ENCODE measurements at places on chromosomes 7 and 10.

DNA sequence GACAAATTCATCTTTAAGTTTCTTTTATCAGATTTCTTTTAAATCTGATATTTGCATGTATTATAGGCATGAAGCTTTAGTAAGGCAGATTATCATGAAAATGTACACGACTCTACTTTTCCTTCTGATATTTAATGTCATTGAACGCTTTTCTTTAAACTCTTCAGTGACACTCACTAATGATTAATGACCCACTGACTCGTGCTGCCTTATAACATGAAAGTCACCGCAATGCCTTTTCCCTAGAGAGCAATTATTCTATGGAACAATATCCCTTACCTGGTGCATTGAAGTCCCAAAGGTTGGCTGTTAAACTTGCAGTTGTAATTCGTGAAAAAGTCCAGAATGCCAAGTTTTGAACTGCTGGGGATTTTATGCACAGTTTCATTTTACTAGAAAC, 33.4 kb upstream of the HGF start:
- DNase-seq, result no peak

DNA sequence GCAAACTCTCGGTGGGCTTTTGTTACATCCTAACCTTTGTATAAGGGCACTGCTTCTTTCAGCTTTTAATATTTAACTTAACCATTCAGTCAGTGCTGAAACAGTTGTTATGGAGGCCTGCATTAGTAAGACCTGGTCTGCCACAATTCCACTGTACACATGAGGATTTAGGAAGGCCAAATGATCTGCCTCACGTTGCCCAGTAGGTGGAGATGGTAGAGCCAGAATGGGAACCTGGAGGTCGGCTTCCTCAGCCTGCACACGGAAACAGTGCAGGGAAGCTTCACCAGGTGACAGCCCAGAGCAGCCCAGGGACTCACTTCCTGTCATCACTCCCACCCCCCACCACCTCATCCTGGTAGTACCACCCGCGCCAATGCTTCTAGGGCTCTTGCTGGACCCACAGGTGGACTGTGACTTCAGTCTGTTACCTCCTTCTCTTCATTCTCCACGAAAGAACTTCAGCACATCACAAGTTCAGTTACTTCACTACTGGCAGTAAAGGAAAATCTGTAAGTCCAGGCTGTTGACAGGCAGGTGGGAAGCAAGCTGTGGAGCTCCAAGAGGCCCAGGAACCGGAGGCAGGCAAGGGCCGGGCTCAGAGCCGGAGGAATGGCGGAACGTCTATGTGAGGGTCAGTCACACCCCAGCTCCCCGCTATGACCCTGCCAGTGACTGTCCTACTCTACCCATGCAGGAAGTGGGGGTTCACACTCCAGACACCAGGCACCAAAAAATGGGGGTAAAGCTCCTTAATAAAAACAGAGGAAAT, 480.3 kb upstream of the C7orf33 start:
- no peak for DNase-seq

DNA sequence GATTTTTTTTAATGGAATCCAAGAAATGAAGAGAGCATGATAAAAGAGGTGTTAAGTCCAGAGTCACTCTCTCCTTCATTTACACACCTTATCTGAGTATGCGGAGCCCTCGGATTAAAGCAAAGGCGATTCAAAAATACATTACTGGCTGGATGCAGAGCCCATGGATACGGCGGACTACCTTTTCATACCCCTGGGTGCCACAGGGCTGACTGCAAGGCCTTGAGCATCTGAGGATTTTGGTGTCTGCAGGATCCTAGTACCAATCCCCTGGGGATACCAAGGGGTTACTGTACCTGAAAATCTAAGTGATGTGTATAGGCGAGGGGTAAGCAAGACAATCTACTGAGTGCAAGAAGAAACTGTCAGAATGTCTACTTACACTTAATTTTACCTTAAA, 20.5 kb downstream of the PIP4K2A start:
- DNase-seq, result no peak

DNA sequence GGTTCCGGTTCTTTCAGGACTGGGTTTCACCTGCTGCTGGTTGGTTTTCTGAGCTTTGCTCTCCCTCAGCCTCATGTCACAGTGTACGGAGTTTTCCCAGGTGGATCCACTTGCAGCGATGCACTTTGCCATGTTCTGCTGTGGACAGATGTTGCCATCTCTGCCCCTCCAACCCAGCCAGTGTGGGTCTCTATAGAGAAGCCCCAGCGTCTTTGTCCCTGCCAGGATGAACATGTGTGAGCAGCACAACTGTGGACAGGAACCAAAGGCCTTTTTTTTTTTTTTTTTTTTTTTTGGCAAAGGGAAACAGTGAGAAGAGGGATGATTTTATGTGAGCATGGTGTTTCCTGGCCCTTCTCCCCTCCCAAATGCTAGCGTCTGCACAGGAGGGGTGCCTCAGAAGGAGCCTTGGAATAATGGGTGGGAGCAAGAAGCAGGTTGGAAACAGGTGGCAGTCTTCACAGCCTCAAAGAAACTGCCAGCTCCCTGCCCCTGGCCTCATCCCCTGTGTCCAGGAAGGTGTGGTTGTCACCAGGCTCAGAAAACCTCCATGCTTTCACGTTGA, 106.5 kb downstream of the RPS24 start:
- DNase-seq, result no peak

GRCh38 chr7:3162289-3162688, 118.6 kb upstream of the CARD11 start:
- no peak for DNase-seq

DNA sequence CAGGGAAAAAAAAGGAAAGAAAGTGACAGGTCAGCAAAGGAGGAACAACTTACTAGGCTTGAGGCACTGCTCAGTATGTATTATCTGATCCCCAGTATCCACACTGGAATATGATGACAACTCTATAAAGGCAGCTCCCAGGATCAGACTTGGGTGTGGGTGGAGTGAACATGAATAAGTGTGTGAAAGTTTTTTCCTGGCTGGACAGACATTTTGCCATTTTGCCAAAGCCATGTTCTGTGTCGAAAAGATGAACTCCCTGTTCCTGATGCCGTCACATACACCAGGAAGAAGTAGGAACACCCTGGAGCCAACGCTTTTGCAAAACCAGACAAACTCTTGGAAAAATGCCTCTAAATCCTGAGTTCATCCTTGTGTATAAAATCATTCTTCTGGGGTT, 143.2 kb upstream of the MEOX2 start:
- no peak for DNase-seq

DNA sequence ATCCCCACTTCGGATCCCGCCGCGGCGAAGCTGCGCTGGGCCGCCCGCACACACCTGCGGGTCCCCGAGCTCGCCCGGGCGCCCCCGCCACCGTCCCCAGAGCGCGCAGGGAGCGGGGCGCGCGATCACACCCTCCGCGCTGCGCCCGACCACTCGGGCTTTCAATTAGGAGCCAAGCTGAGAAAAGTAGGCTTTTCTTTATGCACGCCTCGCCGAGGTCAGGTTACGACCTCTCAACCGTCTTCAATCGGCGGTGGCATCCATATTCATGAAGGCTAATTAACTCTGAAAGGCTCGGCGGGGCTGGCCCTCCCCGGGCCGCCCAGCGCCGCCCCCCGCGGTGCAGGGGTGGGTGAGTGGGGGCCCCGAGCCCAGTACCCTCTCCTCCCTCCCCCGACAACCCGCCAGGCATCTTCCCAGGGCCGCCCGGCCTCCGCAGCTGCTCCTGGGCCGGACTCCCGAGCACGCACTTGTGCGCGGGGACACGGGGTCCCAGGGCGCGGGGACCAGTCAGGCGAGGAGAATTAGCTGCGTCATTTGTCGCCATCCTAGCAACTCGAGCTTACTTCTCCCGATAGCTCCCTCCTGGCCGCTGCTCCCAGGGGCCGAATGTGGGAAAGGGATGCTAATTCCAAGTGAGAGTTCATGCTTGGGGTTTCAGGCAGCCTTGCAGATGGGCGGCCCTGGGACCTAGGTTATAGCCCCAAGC, 155.5 kb upstream of the LYZL2 start:
- peak; percentile 33 for DNase-seq

GRCh38 chr10:31153692-31154091, 122.0 kb upstream of the ZNF438 start:
- DNase-seq, result no peak

GRCh38 chr7:1546274-1546908, 9.6 kb downstream of the TMEM184A start:
- DNase-seq, result no peak

- no peak for DNase-seq
Measured at GRCh38 chr10:124134251-124134893, 41.0 kb upstream of the CHST15 start.

- no peak for DNase-seq
Measured at GRCh38 chr7:53603461-53603860, 568.0 kb downstream of the POM121L12 start.

- DNase-seq, result peak; percentile 62
Measured at GRCh38 chr10:71725998-71726579, 6.5 kb upstream of the C10orf105 start.

DNA sequence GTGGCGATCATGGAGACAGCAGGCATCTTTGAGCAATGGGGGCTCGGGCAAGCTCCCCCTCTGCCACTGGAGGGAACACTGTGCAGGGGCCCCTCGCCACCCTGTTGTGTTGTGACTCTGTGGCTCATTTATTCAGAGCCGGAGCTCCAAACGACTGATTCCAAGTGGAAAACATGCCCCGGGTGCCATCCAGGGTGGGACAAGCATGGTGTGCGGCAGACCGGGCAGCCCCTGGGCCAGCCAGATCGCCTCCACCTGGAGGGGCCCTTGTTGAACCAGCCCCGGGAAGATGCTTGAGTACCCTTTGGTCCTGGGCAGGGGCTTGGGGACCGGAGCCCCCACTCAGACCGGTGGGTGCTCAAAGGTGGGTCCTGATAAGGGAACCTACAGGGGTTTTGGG, 61.4 kb downstream of the C10orf143 start:
- no peak for DNase-seq

GRCh38 chr10:31479752-31480151, 160.7 kb downstream of the ZEB1 start:
- DNase-seq, result peak; percentile 1

DNA sequence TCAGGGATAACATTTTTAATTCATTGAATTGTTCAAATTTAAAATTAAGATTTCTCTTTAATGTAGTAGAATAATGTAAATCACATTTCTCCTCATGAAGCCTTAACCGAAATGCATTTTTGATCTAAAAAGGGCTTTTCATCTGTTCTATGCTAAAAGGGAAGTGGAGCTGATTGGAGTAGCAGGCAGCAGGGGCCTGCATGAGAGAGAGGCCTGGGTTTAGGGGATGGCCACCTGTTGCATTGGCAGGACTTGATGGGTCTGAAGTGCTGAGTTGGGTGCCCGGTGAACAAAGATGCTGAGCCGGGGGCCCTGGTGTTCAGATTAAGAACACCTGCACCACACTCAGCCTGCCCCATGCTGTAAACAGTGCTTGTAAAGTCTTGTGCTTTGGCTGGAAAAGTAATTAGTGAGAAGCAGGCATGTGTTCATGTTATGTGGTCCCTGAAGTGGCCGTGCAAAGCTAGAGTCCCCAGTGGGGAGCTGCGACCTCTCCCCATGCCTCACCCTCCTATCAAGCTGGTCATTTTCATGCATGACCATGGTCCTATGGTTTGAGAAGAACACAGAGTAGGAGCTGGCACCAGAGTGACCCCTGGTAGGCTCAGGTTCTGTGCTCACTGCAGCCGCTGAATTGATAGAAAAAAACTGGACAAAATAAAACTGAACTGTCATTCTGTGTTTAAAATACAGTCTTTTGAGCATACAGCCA, 124.3 kb downstream of the ADCY1 start:
- no peak for DNase-seq

DNA sequence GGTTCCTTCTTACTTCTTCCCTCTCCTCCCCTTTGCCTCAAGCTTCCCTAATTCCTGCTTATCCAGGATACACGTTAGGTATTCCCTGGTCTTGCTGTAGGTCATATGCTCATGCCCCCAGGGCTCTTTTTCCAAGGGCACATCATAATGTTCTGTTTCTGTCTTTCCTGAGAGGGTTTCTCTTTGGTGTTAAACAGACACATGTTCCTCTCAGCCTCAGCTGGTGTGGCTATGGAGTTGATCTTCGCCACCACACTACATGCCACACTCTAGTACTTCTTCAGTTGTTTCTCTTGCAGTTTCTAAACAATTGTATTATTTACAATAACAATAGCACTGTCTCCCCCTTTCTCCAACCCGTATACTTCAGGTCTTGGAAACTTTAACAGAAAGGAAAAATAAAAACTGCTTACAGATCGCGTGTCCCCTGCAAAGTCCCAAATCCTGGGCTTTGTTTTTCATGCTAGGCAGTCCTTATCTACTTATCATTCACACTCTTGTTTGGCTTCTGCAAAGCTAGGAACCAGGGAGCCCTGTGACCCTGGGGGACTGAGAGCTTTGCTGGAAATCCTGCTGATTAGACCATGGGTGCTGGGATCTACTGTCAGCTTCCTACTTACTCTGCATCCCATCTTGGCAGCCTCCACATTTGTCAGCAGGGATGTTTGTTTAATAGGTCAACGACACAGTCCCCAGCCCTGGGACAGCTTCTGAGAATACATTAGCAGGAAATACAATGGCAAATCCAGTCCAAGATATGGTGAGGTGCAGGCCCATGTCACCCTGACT, 193.9 kb upstream of the BMPER start:
- no peak for DNase-seq

- DNase-seq, result no peak
Measured at GRCh38 chr10:133525444-133525843, 1.7 kb upstream of the CYP2E1 start.

DNA sequence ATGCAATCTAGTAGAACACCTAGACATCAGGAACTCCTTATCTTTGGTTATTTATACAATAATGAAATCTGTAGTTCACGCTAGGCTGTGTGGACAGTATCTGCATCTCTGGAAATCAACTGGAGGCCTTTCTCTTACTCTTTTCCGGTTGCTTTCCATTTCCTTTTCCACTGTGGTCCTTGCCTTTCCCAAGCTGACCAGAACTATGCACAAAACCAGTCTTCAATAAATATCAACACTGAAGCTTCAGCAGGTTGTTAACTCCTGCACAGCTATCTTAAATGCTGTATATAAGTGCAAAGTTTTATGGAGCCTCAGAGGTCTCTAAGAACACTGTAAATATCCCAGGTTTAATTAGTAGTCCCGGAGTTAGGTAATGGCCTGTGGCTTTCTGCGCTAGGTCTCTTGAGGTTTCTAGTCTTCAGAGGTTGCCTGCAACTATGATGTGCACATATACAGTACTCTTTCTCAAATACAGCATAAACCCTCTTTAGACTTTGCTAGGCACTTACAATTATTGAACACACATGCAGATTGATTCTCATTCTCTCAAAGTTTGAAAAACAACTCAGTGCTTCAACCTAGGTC, 2.4 kb downstream of the KLLN start:
- no peak for DNase-seq

DNA sequence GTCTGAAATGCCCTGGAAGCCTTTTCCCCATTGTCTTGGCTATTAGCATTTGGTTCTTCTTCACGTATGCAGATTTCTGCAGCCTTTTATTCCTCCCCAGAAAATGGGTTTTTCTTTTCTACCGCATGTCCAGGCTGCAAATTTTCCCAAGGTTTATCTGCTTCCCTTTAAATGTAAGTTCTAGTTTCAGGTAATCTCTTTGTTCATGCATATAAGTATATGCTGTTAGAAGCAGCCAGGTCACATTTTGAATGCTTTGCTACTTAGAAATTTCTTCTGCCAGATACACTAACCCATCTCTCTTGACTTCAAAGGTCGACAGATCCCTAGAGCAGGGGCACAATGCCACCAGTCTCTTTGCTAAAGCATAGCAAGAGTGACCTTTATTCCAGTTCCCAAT, 12.3 kb downstream of the THAP5 start:
- DNase-seq, result no peak

GRCh38 chr10:43900571-43900970, 251.9 kb upstream of the ZNF32 start:
- DNase-seq, result no peak
